ENCODE measurements at places on chromosomes 1 and 21.

DNA sequence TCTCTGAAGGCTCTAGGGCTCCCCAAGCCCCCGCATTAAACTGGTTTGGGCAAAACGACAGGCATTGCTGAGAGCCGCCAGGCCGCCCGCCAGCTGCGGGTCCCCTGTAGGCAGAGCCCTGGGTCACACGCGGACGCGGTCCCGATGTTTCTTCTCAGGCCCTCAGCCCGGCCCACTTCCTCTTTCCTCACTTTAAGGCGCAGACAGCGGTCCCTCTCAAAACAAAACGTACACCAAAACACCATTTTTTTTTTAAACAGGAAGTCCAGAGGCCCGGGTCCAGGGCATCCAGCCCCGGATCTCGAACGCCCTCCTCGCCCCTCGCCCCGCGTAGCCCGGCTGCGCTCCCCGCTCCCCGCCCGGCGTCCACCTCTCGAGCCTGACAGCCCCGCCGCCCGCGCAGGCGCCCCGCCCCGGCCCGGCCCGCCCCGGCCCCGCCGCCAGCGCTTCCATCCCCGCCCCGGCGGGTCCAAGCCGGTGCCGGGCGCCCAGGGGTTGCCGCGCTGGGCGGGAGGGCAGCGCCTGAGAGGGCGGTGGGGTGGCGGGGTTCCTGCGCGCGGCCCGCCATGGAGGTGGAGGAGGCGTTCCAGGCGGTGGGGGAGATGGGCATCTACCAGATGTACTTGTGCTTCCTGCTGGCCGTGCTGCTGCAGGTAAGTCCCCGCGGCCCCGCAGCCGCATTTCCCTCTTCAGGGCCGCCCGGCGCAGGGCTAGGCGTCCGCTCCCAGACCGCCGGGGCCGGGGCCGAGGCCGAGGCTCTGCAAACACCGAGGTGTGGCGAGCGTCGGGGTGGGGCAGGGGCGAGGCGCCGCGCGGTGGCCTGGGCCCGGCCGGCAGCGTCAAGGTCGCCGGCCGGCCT is at the start of gene SLC22A15:
Gene SLC22A15 (plus strand): TSS at position 452 of the 859 bp plus-strand sequence. CDS start 115 bp downstream, at position 567.
- no peaks in the 10 kb centered on the region for H3K27me3 ChIP-seq
- DNase-seq, result peak; percentile 71
- H3K4me1 ChIP-seq, result peaks cover 37% of the 10 kb centered on the region
- H3K27ac ChIP-seq, result peak within 1 kb of the TSS; percentile 89

GRCh38 chr1:111406321-111406768 is 21.2 kb downstream of the OVGP1 start:
- peak overlapping the region; percentile 11 for H3K27ac ChIP-seq
- no peak for DNase-seq
- no peaks in the 10 kb centered on the region for H3K36me3 ChIP-seq
- no peak overlapping the region for H3K4me3 ChIP-seq
- peaks cover 3% of the 10 kb centered on the region for H3K27me3 ChIP-seq
- H3K4me1 ChIP-seq, result peaks cover 5% of the 10 kb centered on the region

GRCh38 chr1:211843507-211844298 is 13.1 kb upstream of the LPGAT1 start:
- no peak overlapping the region for H3K27ac ChIP-seq
- no peak for DNase-seq
- H3K4me3 ChIP-seq, result no peak overlapping the region
- H3K36me3 ChIP-seq, result no peaks in the 10 kb centered on the region
- no peaks in the 10 kb centered on the region for H3K4me1 ChIP-seq

GRCh38 chr1:201048521-201048920 is 25.0 kb upstream of the KIF21B start:
- H3K27me3 ChIP-seq, result no peaks in the 10 kb centered on the region
- peaks cover 3% of the 10 kb centered on the region for H3K4me1 ChIP-seq
- no peak overlapping the region for H3K4me3 ChIP-seq
- H3K27ac ChIP-seq, result no peak overlapping the region
- DNase-seq, result no peak
- no peaks in the 10 kb centered on the region for H3K36me3 ChIP-seq

DNA sequence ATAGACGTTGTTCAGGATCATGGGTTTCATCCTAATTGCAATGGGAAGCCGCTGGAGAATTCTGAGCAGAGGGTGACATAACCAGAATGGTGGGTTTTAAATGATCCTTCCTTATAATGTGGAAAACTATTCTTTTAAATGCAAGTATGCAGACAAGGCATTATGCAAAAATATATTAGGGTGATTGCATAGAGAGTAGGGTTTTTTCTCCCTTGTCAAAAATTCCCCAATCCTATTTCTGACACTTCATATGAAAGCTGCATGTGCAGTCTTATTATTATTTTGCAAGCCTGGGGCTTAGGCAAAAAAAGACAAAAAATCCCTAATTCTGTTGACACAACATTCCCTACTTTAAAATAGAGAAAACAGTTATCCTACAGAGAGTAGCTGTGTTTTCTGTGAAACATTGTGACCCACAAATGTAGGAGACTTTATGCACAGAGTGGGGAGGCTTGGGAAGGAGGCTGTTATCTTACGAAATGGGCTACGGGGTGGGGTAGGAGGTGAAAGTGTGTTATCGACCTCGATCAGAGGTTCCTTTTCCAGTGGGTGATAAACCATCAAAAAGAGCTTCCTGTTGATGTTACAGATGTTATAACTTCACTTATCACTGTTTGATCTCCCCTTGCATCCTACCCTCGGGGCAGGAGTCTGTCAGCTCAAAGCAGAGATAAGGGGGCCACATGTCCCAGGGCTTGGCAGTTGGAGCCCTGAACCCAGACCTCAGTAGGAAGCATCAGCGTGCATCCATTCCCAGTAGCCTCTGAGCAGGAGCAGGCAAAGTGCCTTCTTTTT is 27.2 kb downstream of the RHEX start:
- H3K27ac ChIP-seq, result peak overlapping the region; percentile 8
- DNase-seq, result no peak
- H3K4me3 ChIP-seq, result no peak overlapping the region
- peaks cover 27% of the 10 kb centered on the region for H3K4me1 ChIP-seq

DNA sequence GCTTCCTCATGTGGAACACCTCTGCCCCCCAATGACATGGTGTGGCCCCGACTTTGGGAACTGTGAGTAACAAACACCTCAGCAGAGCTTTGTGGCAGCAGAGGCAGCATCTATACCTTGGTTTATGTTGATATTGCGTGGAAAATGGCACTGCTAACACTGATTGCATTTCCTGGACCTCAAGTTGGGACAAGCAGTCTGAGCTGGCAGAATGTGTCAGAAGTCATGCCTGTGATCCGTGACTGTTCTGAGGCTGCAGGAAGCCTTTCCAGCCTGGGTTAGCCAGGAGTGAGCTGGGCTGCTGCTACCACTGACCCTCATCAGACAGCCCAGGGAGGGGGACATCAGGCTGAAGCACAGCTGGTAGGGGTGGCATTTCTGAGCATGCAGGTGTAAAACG is 268.5 kb downstream of the KCNJ6 start:
- H3K36me3 ChIP-seq, result no peaks in the 10 kb centered on the region
- no peaks in the 10 kb centered on the region for H3K27me3 ChIP-seq
- DNase-seq, result no peak
- H3K27ac ChIP-seq, result no peak overlapping the region

DNA sequence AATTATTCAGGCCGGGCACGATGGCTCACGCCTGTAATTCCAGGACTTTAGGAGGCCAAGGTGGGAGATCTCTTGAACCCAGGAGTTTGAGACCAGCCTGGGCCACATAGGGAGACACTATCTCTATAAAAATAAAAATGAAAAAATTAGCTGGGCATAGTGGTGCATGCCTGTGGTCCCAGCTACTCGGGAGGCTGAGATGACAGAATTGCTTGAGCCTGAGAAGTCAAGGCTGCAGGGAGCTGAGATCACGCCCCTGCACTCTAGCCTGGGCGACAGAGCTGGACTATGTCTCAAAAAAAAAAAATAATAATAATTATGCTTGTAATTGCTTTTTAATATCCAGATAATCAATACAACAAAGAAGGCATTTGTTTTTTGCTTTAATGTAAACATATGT is 91.3 kb downstream of the RIPK4 start:
- peaks cover 30% of the 10 kb centered on the region for H3K4me1 ChIP-seq
- DNase-seq, result no peak
- no peak overlapping the region for H3K4me3 ChIP-seq

GRCh38 chr1:222697203-222697602 is 15.1 kb downstream of the AIDA start:
- H3K36me3 ChIP-seq, result peaks cover 20% of the 10 kb centered on the region
- H3K4me3 ChIP-seq, result no peak overlapping the region
- no peak for DNase-seq
- H3K27me3 ChIP-seq, result no peaks in the 10 kb centered on the region
- no peaks in the 10 kb centered on the region for H3K4me1 ChIP-seq
- H3K27ac ChIP-seq, result no peak overlapping the region

DNA sequence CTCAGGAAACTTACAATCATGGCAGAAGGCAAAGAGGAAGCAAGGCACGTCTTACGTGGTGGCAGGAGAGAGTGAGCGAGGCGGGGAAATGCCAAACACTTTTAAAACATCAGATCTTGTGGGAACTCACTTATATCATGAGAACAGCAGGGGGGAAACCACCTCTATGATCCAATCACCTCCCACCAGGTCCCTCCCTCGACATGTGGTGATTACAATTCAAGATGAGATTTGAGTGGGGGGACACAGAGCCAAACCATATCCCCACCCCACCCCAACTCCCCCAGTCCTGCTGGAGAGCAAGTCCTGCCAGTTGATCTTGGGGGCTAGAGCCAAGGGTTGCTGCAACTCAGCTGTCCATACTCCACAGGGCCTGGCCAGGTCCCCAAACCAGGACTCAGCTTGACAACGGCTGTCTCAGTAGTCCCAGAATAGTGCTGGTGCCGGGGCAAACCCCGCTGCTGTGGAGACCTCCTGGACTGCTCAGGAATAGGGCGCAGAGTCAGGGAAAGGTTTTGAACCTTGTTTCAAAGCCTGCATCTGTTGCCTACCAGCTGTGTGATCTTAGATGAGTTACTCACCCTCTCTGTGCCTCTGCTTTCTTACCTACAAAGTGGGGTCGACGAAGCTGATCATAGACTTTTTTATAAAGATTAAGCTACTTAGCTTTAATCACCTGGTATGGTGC is 79.5 kb downstream of the STUM start:
- H3K36me3 ChIP-seq, result peaks cover 5% of the 10 kb centered on the region
- H3K27ac ChIP-seq, result no peak overlapping the region
- H3K4me3 ChIP-seq, result no peak overlapping the region
- no peak for DNase-seq
- no peaks in the 10 kb centered on the region for H3K4me1 ChIP-seq

- no peak overlapping the region for H3K4me3 ChIP-seq
- no peak for DNase-seq
- H3K27ac ChIP-seq, result no peak overlapping the region
Observed at GRCh38 chr1:208279826-208280588, 35.8 kb upstream of the PLXNA2 start.

DNA sequence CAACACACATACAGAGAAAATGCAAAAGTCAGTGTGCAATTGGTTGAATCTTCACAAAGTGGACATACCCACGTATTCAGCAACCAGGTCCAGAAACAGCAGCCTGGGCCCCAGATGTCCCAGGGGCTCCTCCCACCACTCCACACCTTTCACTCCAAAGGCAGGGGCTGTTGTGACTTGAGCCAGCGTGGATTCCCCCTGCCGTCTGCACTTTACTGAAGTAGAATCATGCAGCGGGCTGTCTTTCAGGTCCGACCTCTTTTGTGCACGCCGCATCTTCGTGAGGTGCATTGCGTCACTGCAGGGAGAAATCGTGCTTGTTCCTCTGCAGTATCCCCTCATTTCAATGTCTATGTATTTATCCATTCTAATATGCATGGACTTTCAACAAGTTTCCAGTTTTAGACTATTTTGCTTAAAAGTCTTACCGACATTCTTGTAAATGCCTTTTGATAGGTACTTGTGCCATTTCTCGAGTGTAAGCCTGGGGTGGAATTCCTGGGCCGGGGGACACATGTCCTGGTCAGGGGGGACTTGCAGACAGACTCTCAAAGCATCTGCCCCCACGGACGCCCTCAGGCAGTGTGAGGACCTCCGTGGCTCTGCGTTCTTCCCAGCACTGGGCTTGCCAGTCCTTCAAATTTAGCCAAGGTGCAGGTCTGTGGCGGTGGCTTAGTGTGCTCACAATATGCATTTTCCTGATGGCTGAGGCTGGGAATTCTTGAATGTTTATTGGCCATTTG is 29.3 kb upstream of the ACTRT2 start:
- no peaks in the 10 kb centered on the region for H3K4me1 ChIP-seq
- H3K27ac ChIP-seq, result no peak overlapping the region
- DNase-seq, result no peak
- no peak overlapping the region for H3K4me3 ChIP-seq
- H3K27me3 ChIP-seq, result peaks cover 5% of the 10 kb centered on the region

- no peaks in the 10 kb centered on the region for H3K27me3 ChIP-seq
- H3K36me3 ChIP-seq, result no peaks in the 10 kb centered on the region
- H3K4me3 ChIP-seq, result no peak overlapping the region
- H3K27ac ChIP-seq, result no peak overlapping the region
Observed at GRCh38 chr1:26597629-26598039, 68.1 kb downstream of the RPS6KA1 start.

- H3K4me3 ChIP-seq, result no peak overlapping the region
- no peaks in the 10 kb centered on the region for H3K36me3 ChIP-seq
Observed at GRCh38 chr1:182366596-182366995, 25.0 kb downstream of the GLUL start.

DNA sequence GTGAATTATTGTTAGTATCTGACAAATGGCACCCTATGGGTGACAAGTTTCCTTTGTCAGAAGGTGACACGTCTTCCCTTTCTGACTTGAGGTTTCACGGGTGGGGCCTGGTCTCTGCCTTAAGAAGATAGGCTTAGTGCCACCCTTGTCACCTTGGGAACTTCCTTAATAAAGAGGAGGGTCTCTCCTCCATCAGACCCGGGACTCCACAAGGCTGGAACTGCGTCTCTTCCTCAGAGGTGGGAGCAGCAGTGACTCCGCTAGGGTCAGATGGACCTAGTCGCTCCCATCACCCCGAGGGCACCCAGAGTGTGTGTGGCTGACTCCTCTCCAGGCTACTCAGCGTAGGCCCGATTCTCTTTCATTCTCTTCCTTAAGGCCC is 774 bp upstream of the WDTC1 start:
- H3K27ac ChIP-seq, result no peak overlapping the region
- H3K27me3 ChIP-seq, result peaks cover 19% of the 10 kb centered on the region

DNA sequence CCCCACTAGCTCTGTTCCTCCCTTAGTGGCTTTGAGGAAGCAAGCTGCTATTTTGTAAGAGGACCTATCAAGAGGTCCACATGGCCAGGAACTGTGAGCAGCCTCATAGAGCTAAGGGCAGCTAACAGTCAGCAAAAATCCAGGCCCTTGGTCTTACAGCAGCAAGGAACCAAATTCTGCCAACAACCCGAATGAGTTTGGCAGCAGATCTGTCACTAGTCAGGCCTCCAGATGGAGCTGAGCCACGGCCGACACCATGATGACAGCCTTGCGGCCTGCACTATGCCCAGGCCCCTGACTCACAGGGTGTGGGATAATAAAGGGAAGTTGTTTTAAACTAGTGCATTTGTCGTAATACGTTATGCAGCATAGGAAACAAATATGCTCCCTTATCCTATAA is 28.0 kb upstream of the H3-3A start:
- DNase-seq, result no peak
- no peaks in the 10 kb centered on the region for H3K36me3 ChIP-seq
- no peak overlapping the region for H3K4me3 ChIP-seq
- H3K27me3 ChIP-seq, result no peaks in the 10 kb centered on the region

Data from WTC11 (cell line).